Aorta (tissue), 5 donors: ENCODE measurements at places on chromosomes 6 and 20. TPM values are rescaled to one million over a fixed set of nuclear protein-coding genes. Genes with fewer than 3 reads are reported as not detected.
A peak's percentile ranks its signal among the peaks of the same experiment; 100 is the strongest.

PNLDC1 gene
- total RNA-seq = 0.26 TPM

DACT2 gene
- total RNA-seq = not detected

ZNF334 gene
- total RNA-seq = 1.6 TPM

KCNG1 gene
- not detected for total RNA-seq

THBD gene
- total RNA-seq = 54.0 TPM

BCAS1 gene
- total RNA-seq = 1.1 TPM

EYA2 gene
- 10.7 TPM for total RNA-seq

BFSP1 gene
- total RNA-seq = 1.5 TPM

EFCAB8 gene
- 0.81 TPM for total RNA-seq

TCF21 gene
- 0.63 TPM for total RNA-seq

NOTCH4 gene
- 64.4 TPM for total RNA-seq

EDEM2 gene
- 21.6 TPM for total RNA-seq

TCP11 gene
- 0.36 TPM for total RNA-seq

SOX18 gene
- total RNA-seq = 186 TPM

GRCh38 chr20:14142171-14142570, 146.9 kb downstream of the MACROD2 start:
- DNase-seq = no peak

GRCh38 chr6:6483733-6484132, 104.8 kb upstream of the LY86 start:
- no peak for DNase-seq

DNA sequence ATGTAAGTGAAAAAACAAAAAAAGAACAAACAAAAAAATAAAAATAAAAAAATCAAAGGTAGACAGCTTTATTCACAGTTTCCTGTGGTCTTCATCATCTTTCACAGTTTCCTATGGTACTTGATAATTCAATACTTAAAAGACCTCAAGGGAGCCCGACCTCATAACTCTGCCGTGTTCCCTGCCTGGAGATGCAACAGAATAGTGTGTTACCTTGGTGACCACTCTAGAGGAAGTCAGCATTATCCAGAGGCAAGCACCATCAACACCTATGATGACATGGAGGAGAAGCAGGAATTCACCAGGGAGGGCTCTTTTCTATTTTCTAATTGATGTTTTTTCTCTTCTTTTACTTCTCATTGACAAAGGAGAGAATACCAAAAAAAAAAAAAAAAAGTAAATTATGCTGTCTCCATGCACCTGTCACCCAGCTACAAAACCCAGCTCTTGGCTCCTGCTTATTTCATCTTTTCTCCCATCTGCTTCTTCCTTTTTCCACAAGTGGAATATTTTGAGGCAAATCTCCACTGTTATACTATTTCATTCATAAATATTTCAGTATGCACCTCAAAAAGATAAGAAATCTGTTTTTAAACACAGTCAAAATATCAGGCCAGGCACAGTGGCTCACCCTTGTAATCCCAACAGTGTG, 95.8 kb upstream of the STXBP5 start:
- DNase-seq = no peak

GRCh38 chr20:6038256-6038655, 15.6 kb downstream of the LRRN4 start:
- no peak for DNase-seq

DNA sequence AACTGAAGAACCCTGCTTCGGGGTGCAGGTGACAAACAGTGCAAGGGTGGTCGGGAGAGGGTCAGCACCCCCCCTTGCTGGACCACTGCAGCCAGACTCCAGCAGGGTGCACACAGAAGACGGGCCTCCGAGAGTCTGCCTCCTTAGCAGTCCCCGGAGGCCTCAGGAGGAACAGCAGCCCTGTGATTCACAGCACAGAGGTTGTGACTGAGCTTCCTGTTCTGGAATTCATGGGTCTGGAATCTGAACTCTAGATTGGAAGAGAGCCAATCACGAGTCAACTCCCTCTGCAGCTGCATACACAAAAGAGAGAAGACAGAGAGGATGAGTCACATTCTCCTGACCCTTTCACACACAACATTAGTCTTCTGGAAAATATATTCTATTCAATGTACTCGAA, 249.0 kb upstream of the OPRM1 start:
- peak; percentile 60 for DNase-seq

- DNase-seq = peak; percentile 93
These were observed 4.0 kb upstream of the ZMYND8 start for GRCh38 chr20:47360297-47361056.

- no peak for DNase-seq
These were observed 23.6 kb downstream of the CEP57L1 start for GRCh38 chr6:109118871-109119354.

GRCh38 chr6:105274678-105275077, 94.9 kb upstream of the POPDC3 start:
- no peak for DNase-seq

- DNase-seq = peak; percentile 91
These were observed at the start of gene NKAPL for GRCh38 chr6:28258877-28259777. NKAPL (plus strand) TSS chr6:28259297; CDS start chr6:28259372, 75 bp downstream.

DNA sequence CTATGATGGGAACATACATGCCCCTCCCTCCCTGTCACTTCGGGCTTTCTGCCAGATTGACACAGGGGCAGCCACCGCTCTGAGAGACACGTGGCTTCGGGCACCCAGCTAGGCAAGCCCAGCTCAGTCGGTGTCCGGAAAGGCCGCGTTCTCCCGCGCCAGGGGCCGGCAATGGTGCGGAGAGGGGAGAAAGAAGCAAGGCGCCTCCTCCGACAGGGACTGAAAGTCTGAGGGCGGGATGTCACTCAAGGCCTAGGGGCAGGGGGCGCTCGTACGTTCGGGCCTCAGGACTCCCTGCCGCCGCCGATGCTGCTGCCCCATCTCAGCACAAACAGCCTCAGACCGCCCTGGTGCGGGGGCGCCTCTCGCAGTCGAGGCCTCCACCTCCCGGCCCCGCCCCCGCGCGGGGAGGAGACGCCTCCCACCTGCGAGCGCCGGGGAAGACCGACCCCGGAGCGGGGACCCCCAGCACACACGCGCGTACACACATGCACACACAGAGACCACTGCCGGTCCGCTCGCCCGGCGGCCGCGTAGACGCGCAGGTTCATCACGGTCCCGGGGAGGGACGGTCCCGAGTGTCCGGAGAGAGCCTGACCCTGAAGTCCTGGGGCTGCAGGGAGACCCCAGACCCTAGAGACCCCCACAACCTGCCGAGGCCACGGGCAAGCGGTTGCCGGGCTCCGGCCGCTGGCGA, 1.9 kb downstream of the GRM4 start:
- DNase-seq = peak; percentile 44

GRCh38 chr20:60477958-60478357, 519.7 kb downstream of the CDH26 start:
- DNase-seq = peak; percentile 66

GRCh38 chr20:21048841-21049273, 57.3 kb downstream of the LINC00237 start:
- DNase-seq = no peak

DNA sequence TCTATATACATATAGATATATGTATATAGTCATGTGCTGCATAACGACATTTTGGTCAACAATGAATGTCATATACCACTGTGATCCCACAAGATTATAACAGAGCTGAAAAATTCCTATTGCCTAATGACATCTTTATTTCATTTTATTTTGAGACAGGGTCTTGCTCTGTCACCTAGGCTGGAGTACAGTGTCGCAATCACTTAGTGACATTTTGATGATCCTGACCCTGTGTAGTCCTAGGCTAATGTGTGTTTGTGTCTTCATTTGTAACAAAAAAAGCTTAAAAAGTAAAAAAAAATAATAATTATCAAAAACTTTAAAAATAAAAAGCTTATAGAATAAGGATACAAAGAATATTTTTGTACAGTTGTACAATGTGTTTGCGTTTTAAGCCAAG, 4.0 kb upstream of the FAM8A1 start:
- DNase-seq = no peak

- no peak for DNase-seq
These were observed 51.5 kb downstream of the PLCB1 start for GRCh38 chr20:8183526-8183925.

DNA sequence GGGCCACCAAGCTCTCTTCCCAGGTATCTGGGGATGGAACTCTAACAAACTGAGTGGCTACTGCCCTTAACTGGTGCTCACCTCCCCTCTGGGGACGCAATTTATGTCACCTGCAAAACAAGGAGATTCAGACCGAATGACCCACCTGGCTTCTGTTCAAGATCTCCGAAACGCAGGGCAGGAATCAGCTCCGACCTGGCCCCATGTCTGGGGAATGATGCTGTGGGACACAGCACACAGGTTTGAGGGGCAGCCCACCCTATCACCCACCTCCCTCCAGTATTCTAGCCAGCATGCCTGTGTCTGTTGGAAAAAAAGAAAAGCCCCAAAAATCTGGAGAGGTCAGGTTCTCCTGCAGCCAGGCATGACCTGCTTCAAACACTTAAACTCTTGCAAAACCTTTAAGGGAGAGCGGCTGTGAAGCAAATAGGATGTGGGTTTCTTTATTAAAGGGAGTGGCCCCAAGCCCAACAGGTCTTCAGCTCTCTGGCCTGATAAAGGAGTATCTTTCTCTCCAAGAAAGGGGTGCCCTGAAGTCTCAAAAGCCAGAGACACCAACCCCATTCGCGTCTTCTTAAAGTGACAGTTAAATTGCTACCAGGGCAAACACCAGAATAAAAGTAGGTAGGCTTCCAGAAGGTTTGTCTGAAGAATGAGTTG, 6.4 kb downstream of the PREX1 start:
- peak; percentile 59 for DNase-seq

DNA sequence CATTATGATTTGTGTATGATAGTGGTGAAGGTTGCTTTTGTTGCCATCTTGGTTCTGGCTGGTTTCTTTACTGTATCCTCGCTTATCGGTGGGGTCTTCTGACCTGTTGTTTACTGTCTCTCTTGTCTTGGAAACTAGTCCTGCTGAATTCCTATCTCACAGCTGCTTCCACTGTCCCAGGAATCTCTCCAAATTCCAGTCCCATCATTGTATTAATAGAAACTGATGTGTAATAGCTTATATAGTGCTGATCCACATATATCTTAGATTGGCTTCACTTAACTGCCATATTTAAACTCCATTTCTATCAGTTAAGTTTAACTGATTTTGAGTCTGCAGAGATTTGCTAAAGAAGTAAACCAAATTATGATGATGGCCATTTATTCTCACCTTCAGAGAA, 5.9 kb downstream of the GTF2H5 start:
- no peak for DNase-seq

- DNase-seq = no peak
These were observed 57.9 kb upstream of the MLN start for GRCh38 chr6:33861722-33862121.

DNA sequence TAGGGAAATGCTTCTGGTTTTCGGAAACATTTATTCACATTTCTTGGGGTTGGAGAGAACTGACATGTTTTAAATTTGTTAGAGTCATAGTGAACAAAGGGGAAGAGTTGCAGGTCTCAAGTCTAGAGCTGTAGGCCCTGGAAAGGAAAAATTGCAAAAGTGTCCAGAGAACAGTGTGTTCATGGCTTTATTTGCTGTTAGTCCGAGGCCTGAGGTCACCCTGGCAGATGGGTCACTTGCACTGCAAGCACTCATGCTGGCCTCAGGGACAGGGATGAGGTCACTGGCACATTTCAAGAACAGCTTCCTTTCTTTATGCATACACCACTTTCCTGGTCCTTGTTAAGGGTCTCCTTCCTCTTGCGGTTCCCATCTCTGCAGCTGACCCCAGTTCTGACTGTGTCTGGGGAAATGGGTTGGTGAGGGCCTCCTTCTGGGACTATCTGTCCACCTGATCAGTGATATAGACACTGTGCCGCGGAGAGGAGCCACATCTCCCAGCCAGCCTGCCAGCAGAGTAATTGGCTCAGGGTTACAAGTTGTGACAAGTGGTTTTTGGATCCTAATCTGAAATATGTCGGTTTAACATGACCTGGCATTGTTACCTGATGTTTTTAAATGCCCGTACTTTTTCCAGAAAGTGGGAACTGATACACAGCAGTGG, 194.0 kb downstream of the EYA4 start:
- peak; percentile 20 for DNase-seq

DNA sequence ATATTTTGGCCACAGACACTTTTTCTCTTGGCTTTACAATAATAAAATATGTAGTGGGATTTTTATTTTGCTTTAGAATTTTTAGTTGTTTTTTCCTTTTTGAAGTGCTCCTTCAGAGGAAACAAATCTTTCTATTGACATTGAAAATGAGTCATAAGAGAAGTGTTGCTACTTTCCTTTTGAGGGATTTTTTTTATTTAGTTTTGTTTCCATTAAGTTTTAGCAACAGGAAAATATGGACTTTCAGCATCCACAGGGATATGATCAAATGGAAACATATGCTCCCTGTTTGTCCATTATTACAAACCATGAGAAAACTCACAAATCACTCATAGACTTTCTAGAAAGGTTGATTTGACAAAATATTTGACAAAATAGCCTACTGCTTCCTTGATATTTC, 65.3 kb upstream of the BMP2 start:
- DNase-seq = no peak

GRCh38 chr6:22025468-22026163, 271.2 kb downstream of the PRL start:
- no peak for DNase-seq

- DNase-seq = no peak
These were observed 86.7 kb upstream of the KCNQ5 start for GRCh38 chr6:72535124-72535523.

DNA sequence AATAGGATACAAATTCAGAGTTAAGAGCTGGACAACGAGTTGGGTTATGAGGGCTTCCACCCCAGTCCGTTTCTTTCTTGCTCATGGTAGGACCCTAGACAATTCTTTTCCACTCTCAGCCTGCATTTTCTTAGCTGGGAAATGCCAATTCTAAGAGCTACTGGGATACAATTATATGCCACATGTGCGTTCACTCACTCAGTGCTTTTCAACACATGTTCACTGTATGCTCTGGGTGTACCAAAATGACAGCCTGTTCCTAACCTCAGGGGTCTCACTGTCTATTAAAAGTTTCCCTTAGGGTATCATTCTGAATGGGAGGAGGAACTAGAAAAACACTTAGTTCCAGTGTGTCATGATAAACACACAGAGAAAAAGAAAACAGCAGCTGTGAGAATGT, 505 bp upstream of the DEFB115 start:
- no peak for DNase-seq

- DNase-seq = peak; percentile 88
These were observed 142.5 kb upstream of the HDDC2 start for GRCh38 chr6:125444006-125444923.

- DNase-seq = no peak
These were observed 226.5 kb downstream of the CBLN4 start for GRCh38 chr20:55778796-55779195.

DNA sequence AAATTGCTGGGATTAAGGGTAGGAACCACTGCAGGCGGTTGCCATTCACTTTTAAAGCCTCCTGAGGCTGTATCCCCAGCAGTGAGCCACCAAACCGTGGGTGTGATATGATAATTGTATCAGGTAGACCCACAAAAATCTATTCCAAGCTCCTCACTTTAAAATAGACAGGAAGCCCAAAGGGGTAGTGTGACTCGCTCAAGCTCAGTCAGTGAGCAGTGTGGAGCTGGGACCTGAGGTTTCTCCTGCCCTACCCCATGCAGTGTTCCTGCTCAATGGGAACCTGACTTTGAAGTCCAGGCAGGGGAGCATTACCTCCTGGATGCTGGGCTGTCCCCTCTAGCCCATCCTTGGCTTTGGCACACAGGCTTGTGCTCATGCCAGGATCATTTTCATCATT, 14.9 kb upstream of the MAPRE1 start:
- no peak for DNase-seq

GRCh38 chr20:37362231-37362792, 16.4 kb downstream of the SRC start:
- peak; percentile 62 for DNase-seq
